ENCODE measurements at places on chromosomes 6 and 20. TPM values are rescaled to one million over a fixed set of nuclear protein-coding genes. Genes with fewer than 3 reads are reported as not detected.

DNA sequence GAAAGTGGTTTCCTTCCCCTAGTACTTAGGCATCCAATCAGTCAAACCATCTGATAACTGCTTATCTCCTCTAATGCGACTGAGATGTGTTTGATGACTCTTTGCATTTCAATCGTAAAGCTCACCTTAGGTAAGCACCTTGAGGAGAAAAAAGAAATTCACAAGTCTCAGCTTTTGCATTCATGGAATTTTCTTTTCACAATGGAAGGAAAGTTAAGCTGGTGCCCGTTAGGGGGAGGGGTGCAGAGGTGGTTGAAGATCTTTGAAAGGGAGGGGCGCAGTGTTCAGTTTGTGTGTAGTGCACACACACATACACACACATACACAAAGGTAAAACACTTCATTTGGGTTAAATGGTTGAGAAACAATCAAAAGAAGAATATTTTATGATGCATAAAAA, 87.1 kb upstream of the SALL4 start:
- no peaks in the 10 kb centered on the region for H3K4me1 ChIP-seq
- H3K27ac ChIP-seq: no peak overlapping the region
- no peak for DNase-seq
- H3K27me3 ChIP-seq: no peaks in the 10 kb centered on the region
- H3K4me3 ChIP-seq: no peak overlapping the region
- no peaks in the 10 kb centered on the region for H3K36me3 ChIP-seq

DNA sequence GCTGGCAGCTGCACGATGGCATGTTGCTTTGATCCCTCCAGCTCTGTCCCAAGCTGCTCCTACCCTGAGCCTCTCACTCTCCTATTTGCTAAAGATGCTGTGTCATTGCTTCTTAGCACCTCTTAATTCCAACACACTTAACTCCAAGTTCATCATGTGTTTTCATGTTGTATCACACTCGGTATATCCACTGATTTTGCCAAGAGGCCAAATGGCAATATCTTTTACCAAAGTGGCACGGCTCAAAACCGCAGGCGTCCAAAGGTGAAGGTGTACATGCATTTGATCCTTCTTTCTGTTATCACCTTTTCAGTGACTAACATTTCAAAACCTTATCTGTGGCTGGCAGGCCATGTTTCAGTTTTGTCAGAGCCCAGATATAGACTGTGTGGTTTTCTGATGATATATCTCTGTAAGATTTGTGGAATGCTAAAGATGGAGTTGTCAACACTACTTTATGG, 217.0 kb downstream of the TBX18 start:
- no peaks in the 10 kb centered on the region for H3K27me3 ChIP-seq
- no peak overlapping the region for H3K4me3 ChIP-seq
- no peaks in the 10 kb centered on the region for H3K4me1 ChIP-seq
- no peak overlapping the region for H3K27ac ChIP-seq
- H3K36me3 ChIP-seq: no peaks in the 10 kb centered on the region
- DNase-seq: no peak

DNA sequence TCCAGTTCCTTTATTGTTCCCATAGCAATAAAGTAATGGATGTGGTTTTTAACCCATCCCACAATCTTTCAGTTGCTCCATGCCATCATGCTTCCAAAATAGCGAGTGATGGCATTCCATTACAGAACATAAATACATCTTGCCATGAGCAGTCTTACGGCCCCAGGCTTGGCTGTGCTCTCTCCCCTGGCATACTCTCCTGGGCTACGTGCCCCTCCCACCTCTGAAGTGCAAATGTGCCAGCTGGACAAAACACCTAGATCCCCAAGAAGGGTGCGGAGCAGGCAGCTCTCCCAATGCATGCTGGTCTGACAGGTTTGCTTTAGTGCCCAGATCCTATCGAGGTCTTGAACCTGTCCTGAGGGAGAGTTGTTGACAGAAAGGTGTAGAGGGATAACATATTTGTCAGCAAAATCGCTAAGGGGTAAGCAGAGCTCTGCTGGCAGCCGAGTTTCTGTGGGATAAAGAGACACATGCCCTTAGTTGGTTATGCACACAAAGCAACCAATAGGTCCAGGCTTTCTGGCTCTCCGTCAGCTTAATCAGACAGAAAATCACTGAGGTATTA, 43.9 kb upstream of the PAX1 start:
- H3K4me3 ChIP-seq: no peak overlapping the region
- DNase-seq: no peak
- no peaks in the 10 kb centered on the region for H3K4me1 ChIP-seq
- H3K27me3 ChIP-seq: no peaks in the 10 kb centered on the region

GRCh38 chr6:35561113-35561512, 48.4 kb upstream of the TULP1 start:
- H3K4me3 ChIP-seq: no peak overlapping the region
- DNase-seq: no peak
- no peak overlapping the region for H3K27ac ChIP-seq
- H3K4me1 ChIP-seq: no peaks in the 10 kb centered on the region
- no peaks in the 10 kb centered on the region for H3K27me3 ChIP-seq
- no peaks in the 10 kb centered on the region for H3K36me3 ChIP-seq

DNA sequence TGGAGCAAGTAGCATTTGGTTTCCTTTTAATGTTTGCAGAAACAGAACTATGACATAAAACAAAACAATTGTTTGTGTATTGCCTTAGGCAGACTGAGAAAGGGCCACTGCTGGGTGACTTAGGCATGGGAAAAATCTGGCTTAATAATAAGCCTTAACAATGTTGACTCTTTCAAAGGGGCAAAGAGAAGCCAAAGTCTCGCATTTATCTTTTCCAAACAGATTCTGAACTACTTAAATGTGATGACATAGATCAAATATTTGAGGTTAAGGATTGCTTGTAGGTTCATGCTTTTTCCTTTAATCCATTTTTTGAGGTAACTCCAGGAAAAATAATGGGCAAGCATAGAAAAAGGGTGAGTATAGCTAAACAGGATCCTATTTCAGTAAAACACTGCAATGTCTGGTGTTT, 39.6 kb downstream of the ADAT2 start:
- H3K4me1 ChIP-seq: no peaks in the 10 kb centered on the region
- no peak overlapping the region for H3K27ac ChIP-seq
- no peak overlapping the region for H3K4me3 ChIP-seq
- H3K27me3 ChIP-seq: no peaks in the 10 kb centered on the region
- DNase-seq: no peak
- no peaks in the 10 kb centered on the region for H3K36me3 ChIP-seq

DNA sequence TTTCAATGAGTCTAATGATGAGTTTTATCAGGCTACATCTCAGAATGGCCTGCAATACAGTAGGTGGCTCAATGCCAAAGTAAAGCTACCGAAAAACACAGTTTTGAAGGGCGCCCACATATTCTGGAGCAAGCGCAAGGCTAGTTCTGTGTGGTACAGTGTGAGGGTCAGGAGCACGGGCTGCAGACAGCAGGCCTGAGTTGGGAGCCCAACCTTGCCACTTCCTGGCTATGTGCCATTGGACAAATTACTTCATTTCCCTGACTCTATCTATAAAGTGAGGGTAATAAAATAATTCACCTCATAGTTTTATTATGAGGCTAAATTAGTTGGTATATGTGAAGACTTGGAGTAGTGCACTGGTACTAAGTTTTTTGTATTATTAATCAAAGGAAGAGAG, 150.7 kb downstream of the OPN5 start:
- no peaks in the 10 kb centered on the region for H3K4me1 ChIP-seq
- H3K27ac ChIP-seq: no peak overlapping the region
- no peak overlapping the region for H3K4me3 ChIP-seq
- no peak for DNase-seq

GRCh38 chr20:41359541-41360011, 7.0 kb downstream of the EMILIN3 start:
- no peak overlapping the region for H3K27ac ChIP-seq
- H3K27me3 ChIP-seq: no peaks in the 10 kb centered on the region
- no peaks in the 10 kb centered on the region for H3K4me1 ChIP-seq
- peaks cover 7% of the 10 kb centered on the region for H3K36me3 ChIP-seq

DNA sequence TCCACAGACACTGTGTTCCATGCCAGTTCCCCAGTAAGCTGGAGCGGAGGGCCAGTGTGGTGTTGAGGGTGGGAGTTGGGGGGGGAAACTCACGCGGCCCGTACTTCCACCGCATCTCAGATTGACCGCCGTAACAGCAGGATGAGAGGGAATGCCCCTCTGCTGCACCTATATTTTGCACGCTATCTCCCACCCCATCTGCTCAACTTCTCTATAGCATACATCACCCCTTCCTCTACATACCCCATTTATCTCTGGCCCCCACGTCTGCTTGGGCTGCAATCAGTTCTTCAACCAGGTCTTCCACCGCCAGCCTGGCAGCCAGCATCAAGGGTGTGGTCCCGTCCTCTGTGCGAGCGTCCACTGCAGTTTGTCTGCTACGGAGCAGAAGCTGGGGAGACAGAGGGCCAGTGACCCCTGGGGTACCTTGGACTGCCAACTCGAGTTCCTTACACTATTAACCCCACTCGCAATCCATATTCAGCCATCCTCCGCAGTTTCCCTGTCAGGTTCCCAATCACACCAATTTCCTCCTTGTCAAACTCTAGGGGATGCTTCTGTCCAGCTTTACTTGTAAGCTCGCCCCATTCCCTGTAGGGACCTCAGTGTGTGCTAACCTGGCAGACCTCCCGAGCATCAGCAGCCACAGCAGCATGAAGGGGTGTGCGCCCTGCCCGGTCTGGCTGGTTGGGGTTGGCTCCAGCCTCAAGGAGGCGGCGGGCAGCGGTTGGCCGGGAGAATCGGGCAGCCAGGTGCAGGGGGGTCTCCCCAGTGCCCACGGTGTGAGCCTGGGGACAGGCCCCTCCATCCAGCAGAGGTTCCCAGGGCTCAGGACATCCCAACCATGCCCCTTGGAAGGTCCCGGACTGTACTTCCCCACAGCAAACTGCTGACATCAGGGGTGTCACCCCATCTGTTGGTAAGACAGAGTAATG, 4.5 kb upstream of the GPSM3 start:
- peak overlapping the region; percentile 100 for H3K27ac ChIP-seq
- no peaks in the 10 kb centered on the region for H3K4me1 ChIP-seq
- no peaks in the 10 kb centered on the region for H3K36me3 ChIP-seq
- no peaks in the 10 kb centered on the region for H3K27me3 ChIP-seq
- peak; percentile 42 for DNase-seq

DNA sequence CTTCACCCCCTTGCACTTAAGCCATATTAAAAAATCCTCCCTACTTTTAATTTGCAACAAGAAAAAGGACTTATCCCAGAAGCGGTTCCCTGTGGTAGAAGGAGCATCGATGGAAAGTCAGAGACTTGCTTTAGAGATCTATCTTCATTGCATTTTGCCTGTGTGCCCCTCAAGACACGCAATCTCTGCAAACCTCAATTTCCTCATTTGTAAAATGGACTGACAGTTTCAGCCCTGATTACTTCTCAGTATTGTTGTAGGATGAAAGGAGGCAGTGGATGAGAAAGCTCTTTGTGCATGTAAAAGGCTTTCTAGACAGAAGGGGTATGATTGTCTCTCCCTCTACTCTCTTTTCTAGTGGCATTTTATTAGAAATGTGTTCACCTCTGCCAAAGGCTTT, 410.2 kb downstream of the CDC5L start:
- H3K27ac ChIP-seq: no peak overlapping the region
- no peak for DNase-seq
- H3K4me1 ChIP-seq: peaks cover 14% of the 10 kb centered on the region
- no peaks in the 10 kb centered on the region for H3K36me3 ChIP-seq
- no peak overlapping the region for H3K4me3 ChIP-seq

DNA sequence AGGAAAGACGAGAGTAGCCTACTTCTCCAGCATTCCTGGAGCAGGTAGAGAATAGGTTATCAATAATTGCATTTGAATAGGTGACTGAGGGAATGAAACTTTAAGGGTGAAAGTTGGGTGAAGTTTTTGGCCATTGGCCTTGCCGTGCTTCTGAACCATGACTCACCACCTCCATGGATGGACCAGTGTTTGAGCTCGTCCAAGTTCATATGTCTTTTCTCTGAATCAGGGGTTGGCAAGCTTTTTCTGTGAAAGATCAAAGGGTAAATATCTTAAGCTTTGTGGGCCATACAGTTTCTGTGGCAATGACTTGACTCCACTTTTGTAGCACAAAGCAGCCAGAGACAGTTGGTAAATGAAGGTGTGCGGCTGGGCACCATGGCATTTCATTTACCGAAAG, 31.8 kb downstream of the SNRNP48 start:
- H3K4me3 ChIP-seq: no peak overlapping the region
- no peaks in the 10 kb centered on the region for H3K4me1 ChIP-seq
- no peaks in the 10 kb centered on the region for H3K27me3 ChIP-seq
- no peak overlapping the region for H3K27ac ChIP-seq
- no peaks in the 10 kb centered on the region for H3K36me3 ChIP-seq
- DNase-seq: no peak

DNA sequence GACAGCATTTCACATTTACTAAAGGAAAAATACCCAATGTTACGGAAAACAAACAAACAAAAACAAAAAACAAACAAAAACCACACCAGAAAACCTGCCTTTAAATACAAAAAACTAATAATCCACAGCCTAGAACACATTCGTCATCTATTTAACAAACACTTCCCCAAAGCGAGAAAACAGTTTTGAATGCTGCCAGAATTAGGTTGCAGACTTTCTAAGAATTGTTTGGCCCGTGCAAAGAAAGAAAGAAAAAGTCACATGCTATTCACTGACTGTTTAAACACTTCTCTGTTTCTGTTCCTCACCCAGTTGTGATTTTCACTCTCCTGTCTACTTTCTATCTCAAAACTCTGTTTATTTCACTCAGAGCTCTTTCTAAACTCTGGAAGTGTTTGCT, 52.5 kb downstream of the BCAS1 start:
- DNase-seq: no peak
- peaks cover 3% of the 10 kb centered on the region for H3K27me3 ChIP-seq
- H3K4me1 ChIP-seq: no peaks in the 10 kb centered on the region
- H3K4me3 ChIP-seq: no peak overlapping the region

DNA sequence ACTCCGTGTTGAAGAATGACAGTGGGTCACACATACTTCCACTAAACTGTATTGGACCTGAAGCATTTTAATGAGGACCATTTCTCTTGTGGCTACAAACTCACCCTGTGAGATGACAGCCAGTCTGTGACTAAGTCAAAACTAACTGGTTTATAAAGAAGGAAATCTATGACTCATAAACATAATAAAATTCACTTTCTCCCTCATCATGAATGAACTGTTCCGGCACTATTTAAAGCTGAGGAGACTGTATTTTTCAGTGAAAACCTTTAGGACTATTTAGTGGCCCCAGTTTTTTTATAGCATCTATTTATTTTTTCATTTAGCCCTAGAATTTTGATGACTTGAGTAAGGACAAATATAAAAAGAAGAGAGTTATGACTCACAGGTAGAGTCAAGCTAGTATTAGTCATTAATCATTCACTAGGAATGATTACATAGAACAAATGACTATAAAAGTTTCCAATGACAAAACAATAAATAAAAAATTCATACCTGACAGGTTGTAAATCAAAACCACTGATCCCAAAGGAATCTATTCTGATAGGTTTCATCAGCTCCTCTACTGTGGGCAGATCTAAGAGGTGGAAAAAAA, 34.2 kb downstream of the CEP162 start:
- H3K4me3 ChIP-seq: no peak overlapping the region
- peak overlapping the region; percentile 5 for H3K27ac ChIP-seq
- no peaks in the 10 kb centered on the region for H3K27me3 ChIP-seq
- no peaks in the 10 kb centered on the region for H3K4me1 ChIP-seq
- no peak for DNase-seq

The INSM1 gene
- 5.5 TPM for polyA plus RNA-seq

The CDH26 gene
- polyA plus RNA-seq: 0.89 TPM

The TBC1D22B gene
- 4.3 TPM for polyA plus RNA-seq

The SAPCD1 gene
- 4.8 TPM for polyA plus RNA-seq

The MEP1A gene
- 0.34 TPM for polyA plus RNA-seq

The BAG2 gene
- 0.72 TPM for polyA plus RNA-seq

The ELOVL2 gene
- 1.5 TPM for polyA plus RNA-seq

The NOL7 gene
- polyA plus RNA-seq: 22.7 TPM

The MRAP2 gene
- 6.5 TPM for polyA plus RNA-seq

All from pancreas (tissue), 10 donors.